AG09309 (cell line): ENCODE measurements at places on chromosomes 12 and 14.

- DNase-seq: no peak
Observed at GRCh38 chr14:90522571-90523191, 125.9 kb downstream of the CALM1 start.

GRCh38 chr14:58563978-58564377 lies 73.8 kb upstream of the DACT1 start:
- DNase-seq: no peak

DNA sequence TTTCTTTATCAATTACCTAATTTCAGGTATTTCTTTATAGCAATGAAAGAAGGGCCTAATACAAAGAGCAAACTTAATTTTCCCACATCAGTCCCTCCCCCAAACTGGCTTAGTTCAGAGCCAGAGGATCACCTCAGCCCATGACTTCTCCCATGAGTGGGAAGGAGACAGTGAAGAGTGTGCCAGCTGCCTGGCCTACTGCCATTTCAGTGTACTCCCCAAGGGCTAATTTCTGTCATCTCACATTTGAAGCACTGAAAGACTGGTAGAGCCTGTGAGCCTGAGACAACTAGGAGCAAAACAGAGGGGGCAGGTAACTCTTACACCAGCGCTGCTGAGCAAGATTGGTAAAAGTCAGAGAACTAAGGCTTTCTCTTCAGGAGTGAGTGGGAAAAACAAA lies 29.1 kb upstream of the ADAM20 start:
- no peak for DNase-seq

GRCh38 chr12:81800298-81801148 lies 41.4 kb upstream of the PPFIA2 start:
- DNase-seq: no peak

- DNase-seq: no peak
Observed at GRCh38 chr12:15575671-15576541, 213.3 kb downstream of the EPS8 start.

DNA sequence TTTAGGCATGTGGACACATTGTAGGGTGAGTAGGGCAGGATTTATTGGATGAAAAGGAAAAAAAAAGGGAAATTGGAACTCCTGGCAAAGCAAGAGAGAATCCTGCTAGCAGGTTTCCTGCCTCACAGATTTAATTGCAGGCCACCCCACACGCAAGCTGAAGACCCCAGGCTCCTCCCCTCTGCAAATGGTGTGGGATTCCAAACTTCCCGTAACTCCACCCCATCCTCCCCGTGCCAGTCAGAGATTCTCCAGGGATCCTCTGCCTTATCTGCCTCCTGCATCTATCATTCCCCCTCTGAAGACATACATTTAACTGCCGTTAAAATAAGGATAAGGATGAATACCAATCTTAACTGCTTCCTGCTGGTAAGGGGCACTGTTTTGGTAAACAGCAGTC lies 249.8 kb upstream of the GARIN2 start:
- DNase-seq: no peak

- DNase-seq: no peak
Observed at GRCh38 chr12:51951843-51952722, 584 bp downstream of the ACVR1B start.

DNA sequence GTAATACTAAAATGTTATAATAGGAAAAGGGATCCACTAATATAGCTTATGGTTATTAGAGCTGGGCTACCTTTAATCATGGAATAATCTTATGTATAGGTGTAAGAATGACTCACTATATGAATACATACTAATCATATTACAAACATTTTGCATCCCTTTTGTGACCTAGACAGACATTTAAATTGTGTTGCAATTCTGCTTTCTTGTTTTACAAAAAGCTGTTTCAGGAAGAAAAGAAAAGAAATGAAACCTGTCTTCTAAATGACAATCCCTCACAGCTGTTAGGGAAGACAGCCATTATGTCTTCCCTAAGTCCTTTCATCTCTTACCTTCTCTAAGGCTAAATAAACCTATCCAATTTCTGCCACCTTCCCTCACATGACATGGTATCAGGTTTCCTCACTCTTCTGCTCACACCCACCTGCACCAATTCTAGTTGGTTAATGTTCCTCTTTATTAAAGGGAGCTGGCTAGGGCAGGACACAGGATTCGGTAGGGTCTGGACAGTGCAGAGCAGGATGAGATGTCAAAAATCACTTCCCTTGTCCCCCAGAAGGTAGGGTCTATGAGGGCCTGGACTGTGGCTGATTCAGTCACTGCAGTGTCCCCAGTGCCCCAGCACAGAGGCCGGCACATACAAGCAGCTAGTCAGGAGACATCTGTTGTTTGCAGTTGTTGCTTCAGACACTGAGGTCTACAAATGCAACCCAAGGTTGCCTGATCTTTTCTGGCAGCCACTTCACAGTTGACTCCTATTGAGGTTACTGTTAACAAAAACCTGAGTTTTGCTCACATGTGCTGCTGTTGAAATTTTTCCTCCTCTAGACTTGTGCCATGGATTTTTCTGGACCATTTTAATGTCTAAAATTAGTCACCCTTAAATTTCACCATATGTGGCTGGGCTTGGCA lies 3.7 kb downstream of the DHRS7 start:
- peak; percentile 13 for DNase-seq

DNA sequence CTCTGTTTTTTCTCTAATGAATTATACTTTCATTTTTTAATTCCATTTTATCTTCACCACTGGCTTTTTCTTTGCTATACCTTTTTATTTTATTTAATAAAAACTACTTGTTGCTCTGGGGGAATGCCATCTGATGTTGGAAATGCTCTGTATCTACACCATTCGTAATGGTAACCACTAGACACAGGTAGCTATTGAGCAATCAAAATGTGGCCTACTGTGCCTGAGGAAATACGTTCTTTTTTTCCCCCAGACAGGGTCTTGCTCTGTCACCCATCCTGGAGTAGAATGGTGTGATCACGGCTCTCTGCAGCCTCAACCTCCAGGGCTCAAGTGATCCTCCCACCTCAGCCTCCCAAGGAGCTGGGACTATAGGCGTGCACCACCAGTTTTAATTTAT lies 140.2 kb downstream of the FUT8 start:
- DNase-seq: no peak

- no peak for DNase-seq
Observed at GRCh38 chr12:96447256-96447655, 42.1 kb upstream of the CFAP54 start.

- DNase-seq: no peak
Observed at GRCh38 chr14:99581374-99581773, 22.6 kb downstream of the CCDC85C start.

GRCh38 chr14:75306927-75307699 lies 28.5 kb downstream of the FOS start:
- no peak for DNase-seq
